ENCODE measurements at places on chromosomes 13 and 19. TPM values are rescaled to one million over a fixed set of nuclear protein-coding genes. Genes with fewer than 3 reads are reported as not detected.

The CYTH2 gene
- total RNA-seq, result 92.1 TPM

The SRRM5 gene
- total RNA-seq, result 0.35 TPM

The PTPRH gene
- total RNA-seq, result not detected

The FCER2 gene
- total RNA-seq, result not detected
